ENCODE measurements at places on chromosomes 11 and 22. TPM values are rescaled to one million over a fixed set of nuclear protein-coding genes. Genes with fewer than 3 reads are reported as not detected.

GRCh38 chr22:45775569-45776312 is 104.1 kb downstream of the ATXN10 start:
- DNase-seq, result no peak
- no peaks in the 10 kb centered on the region for H3K36me3 ChIP-seq
- no peak overlapping the region for H3K4me3 ChIP-seq
- H3K27ac ChIP-seq, result peak overlapping the region; percentile 59
- peaks cover 22% of the 10 kb centered on the region for H3K4me1 ChIP-seq

DNA sequence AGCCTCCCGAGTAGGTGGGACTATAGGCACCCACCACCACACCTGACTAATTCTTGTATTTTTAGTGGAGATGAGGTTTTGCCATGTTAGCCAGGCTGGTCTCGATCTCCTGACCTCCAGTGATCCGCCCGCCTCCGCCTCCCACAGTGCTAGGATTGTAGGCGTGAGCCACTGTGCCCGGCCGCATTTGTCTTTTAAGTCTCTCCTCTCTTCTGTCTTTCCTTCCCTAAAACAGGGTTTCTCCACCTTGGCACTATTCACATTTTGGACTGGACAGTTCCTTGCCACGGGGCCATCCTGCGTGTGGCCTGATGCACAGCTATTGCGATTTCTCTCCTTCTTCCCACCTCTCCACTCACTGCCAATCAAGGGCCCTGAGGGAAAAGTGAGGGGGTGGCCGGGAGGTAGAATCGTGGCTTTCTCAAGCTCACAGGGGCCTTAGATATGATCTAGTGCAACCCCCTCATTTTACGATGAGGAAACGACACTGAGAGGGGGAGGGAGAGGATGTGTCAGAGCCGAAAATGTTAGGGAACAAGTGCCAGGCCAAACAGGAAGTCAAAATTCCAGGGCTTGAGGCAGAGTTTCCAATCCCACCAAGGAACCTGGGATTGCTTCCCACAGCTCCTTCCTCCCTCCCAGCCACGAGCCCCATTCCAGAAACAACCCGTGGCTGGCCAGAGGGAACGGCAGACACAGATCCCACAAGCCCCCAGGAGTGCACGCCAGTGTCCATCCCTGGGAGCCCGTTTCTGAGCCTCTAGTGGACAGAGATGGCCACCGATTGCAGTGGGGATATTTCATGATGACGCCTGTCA is 21.2 kb downstream of the SCGB1A1 start:
- DNase-seq, result no peak
- H3K4me3 ChIP-seq, result no peak overlapping the region
- no peaks in the 10 kb centered on the region for H3K36me3 ChIP-seq
- H3K4me1 ChIP-seq, result peaks cover 36% of the 10 kb centered on the region

GRCh38 chr11:113457784-113458183 is 17.4 kb downstream of the DRD2 start:
- no peak for DNase-seq
- no peaks in the 10 kb centered on the region for H3K36me3 ChIP-seq
- H3K27me3 ChIP-seq, result no peaks in the 10 kb centered on the region

GRCh38 chr22:19988965-19989724 is 27.5 kb downstream of the ARVCF start:
- H3K4me1 ChIP-seq, result peaks cover 6% of the 10 kb centered on the region
- no peak for DNase-seq
- no peaks in the 10 kb centered on the region for H3K36me3 ChIP-seq
- no peak overlapping the region for H3K4me3 ChIP-seq
- no peak overlapping the region for H3K27ac ChIP-seq

GRCh38 chr11:66230156-66230555 is 38.3 kb upstream of the RAB1B start:
- H3K36me3 ChIP-seq, result peaks cover 1% of the 10 kb centered on the region
- H3K4me3 ChIP-seq, result no peak overlapping the region
- no peak for DNase-seq
- H3K4me1 ChIP-seq, result no peaks in the 10 kb centered on the region
- H3K27ac ChIP-seq, result no peak overlapping the region

The CACNA1I gene
- 0.23 TPM for total RNA-seq

The MED15 gene
- total RNA-seq, result 59.3 TPM

- H3K4me1 ChIP-seq, result no peaks in the 10 kb centered on the region
- DNase-seq, result peak; percentile 17
- H3K36me3 ChIP-seq, result no peaks in the 10 kb centered on the region
- H3K27ac ChIP-seq, result no peak overlapping the region
Observed at GRCh38 chr11:10181811-10182210, 112.2 kb downstream of the SBF2 start.

GRCh38 chr22:20223421-20224255 is 44.5 kb downstream of the RTN4R start:
- H3K27me3 ChIP-seq, result no peaks in the 10 kb centered on the region
- H3K4me1 ChIP-seq, result no peaks in the 10 kb centered on the region
- no peak overlapping the region for H3K4me3 ChIP-seq
- no peak for DNase-seq

- H3K4me1 ChIP-seq, result no peaks in the 10 kb centered on the region
- DNase-seq, result no peak
- H3K27me3 ChIP-seq, result no peaks in the 10 kb centered on the region
- H3K27ac ChIP-seq, result no peak overlapping the region
- no peak overlapping the region for H3K4me3 ChIP-seq
- H3K36me3 ChIP-seq, result no peaks in the 10 kb centered on the region
Observed at GRCh38 chr11:23226331-23227077, 366.2 kb upstream of the CCDC179 start.

The SYCE3 gene
- not detected for total RNA-seq

DNA sequence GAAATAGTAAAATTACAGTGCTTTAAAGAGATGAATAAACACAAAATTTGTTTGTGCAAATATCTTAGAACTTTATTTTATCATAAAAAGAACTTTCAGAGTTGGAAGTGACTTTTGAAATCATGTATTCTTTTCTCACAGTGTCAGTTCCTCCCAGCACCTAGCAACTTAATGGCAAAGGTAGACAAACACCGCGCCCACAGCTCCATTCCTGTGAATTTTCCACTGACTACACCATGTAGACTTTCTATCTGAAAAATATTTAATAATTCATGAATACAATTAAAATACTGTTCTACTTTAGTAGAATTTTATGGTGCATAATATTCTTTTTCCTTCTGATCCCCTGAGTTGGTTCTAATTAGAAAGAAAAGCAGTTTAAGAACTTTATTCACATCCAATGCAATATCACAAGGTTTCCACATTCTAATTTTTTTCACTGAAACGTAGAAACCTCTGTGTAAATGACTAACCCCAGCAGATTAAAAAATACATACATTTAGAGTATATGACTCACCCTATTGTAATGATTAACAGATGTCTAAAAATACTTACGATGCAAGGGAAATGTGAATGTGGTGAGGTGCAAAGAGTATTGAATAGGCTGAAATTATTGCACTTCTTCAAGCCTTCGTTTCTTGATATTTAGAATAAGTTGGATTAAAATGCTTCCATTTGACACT is 218.2 kb upstream of the CCDC179 start:
- H3K4me1 ChIP-seq, result no peaks in the 10 kb centered on the region
- H3K27ac ChIP-seq, result no peak overlapping the region
- DNase-seq, result no peak
- H3K27me3 ChIP-seq, result no peaks in the 10 kb centered on the region
- H3K4me3 ChIP-seq, result no peak overlapping the region

GRCh38 chr22:49278340-49278739 is 549.3 kb downstream of the BRD1 start:
- no peaks in the 10 kb centered on the region for H3K27me3 ChIP-seq
- no peak overlapping the region for H3K27ac ChIP-seq
- no peak for DNase-seq
- H3K4me3 ChIP-seq, result no peak overlapping the region
- no peaks in the 10 kb centered on the region for H3K4me1 ChIP-seq
- no peaks in the 10 kb centered on the region for H3K36me3 ChIP-seq

The DDI1 gene
- not detected for total RNA-seq

GRCh38 chr11:19577391-19577975 is 135.2 kb upstream of the NAV2 start:
- no peak overlapping the region for H3K27ac ChIP-seq
- no peak overlapping the region for H3K4me3 ChIP-seq
- DNase-seq, result no peak
- H3K36me3 ChIP-seq, result no peaks in the 10 kb centered on the region
- no peaks in the 10 kb centered on the region for H3K4me1 ChIP-seq
- no peaks in the 10 kb centered on the region for H3K27me3 ChIP-seq

GRCh38 chr22:39264349-39265038 is 19.7 kb upstream of the PDGFB start:
- H3K36me3 ChIP-seq, result no peaks in the 10 kb centered on the region
- H3K27me3 ChIP-seq, result no peaks in the 10 kb centered on the region
- no peak for DNase-seq
- H3K4me1 ChIP-seq, result peaks cover 1% of the 10 kb centered on the region
- H3K4me3 ChIP-seq, result no peak overlapping the region

The RPS6KB2 gene
- total RNA-seq, result 68.5 TPM

The SPON1 gene
- 0.10 TPM for total RNA-seq

- no peak overlapping the region for H3K4me3 ChIP-seq
- H3K36me3 ChIP-seq, result no peaks in the 10 kb centered on the region
- H3K4me1 ChIP-seq, result peaks cover 15% of the 10 kb centered on the region
- no peak for DNase-seq
Observed at GRCh38 chr22:37177221-37177620, 10.8 kb downstream of the C1QTNF6 start.

DNA sequence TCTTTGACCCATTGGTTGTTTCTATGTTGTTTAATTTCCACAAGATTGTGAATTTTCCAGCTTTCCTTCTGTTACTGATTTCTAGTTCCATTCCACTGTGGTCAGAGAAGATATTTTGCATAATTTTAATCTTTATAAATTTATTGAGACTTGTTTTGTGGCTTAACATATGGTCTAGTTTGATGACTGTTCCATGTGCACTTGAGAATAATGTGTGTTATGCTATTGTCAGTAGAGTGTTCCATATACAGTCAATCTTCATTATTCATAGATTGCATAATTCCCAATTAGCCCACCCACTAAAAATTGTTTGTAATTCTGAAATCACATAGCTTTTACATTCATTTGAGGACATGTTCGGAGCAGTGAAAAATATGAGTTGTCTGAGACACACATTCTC is 346.1 kb upstream of the DDI1 start:
- no peak overlapping the region for H3K27ac ChIP-seq
- no peaks in the 10 kb centered on the region for H3K4me1 ChIP-seq
- H3K27me3 ChIP-seq, result no peaks in the 10 kb centered on the region
- H3K36me3 ChIP-seq, result no peaks in the 10 kb centered on the region
- H3K4me3 ChIP-seq, result no peak overlapping the region

DNA sequence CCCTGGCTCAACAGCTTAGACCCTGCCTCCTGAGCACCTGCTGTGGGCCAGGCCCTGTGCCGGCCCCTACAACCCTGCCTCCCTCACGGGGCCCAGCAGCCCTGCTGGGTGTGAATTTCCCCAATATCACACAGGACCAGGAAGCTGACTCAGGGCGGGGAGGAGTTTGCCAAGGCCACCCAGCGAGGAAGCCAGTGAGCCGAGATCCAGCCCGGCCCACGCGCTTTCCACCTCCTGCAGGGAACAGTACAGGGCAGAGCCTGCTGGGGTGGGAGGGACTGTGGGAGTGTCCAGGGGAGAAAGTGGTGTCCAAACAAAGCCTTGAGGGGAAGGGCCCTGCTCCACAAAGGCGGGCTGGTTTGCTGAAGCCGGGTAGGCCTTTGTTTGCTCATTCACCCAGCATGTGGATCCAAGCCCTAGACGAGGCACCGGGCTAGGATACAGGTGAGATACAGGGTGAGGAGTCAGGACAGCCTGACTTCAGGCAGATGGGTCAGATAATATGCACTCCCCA is 26.8 kb downstream of the RPL3 start:
- DNase-seq, result no peak
- H3K27ac ChIP-seq, result peak overlapping the region; percentile 72
- H3K36me3 ChIP-seq, result no peaks in the 10 kb centered on the region
- H3K4me1 ChIP-seq, result peaks cover 59% of the 10 kb centered on the region
- H3K27me3 ChIP-seq, result no peaks in the 10 kb centered on the region
- H3K4me3 ChIP-seq, result 0 out of 2 replicates have a peak overlapping the region, but pooled peaks have one; percentile 4

The HBG1 gene
- total RNA-seq, result 2.3 TPM

GRCh38 chr11:19725379-19726079 is 12.9 kb downstream of the NAV2 start:
- peaks cover 20% of the 10 kb centered on the region for H3K4me1 ChIP-seq
- no peak for DNase-seq
- H3K36me3 ChIP-seq, result no peaks in the 10 kb centered on the region
- H3K4me3 ChIP-seq, result no peak overlapping the region
- no peak overlapping the region for H3K27ac ChIP-seq

DNA sequence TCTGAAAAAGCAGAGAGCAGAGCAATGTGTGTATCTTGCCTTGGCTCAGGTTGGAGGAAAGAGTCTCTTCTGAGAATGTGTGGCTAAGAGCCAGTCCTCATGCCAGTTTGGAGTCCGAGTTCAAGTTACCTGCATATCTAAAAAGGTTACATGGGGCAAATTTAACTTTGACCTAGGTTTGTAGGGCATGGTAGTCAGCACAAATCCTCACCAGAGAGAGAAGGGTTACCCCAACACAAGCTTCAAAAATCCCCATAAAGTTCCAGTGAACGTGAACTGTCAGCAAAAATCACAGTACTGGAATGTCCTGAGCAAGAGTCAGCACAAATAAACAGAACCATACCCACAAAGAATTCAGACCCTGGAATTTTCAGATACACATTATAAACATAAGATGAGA is 13.8 kb downstream of the SDHD start:
- H3K36me3 ChIP-seq, result no peaks in the 10 kb centered on the region
- H3K27me3 ChIP-seq, result no peaks in the 10 kb centered on the region
- H3K27ac ChIP-seq, result no peak overlapping the region
- no peak overlapping the region for H3K4me3 ChIP-seq
- DNase-seq, result no peak

DNA sequence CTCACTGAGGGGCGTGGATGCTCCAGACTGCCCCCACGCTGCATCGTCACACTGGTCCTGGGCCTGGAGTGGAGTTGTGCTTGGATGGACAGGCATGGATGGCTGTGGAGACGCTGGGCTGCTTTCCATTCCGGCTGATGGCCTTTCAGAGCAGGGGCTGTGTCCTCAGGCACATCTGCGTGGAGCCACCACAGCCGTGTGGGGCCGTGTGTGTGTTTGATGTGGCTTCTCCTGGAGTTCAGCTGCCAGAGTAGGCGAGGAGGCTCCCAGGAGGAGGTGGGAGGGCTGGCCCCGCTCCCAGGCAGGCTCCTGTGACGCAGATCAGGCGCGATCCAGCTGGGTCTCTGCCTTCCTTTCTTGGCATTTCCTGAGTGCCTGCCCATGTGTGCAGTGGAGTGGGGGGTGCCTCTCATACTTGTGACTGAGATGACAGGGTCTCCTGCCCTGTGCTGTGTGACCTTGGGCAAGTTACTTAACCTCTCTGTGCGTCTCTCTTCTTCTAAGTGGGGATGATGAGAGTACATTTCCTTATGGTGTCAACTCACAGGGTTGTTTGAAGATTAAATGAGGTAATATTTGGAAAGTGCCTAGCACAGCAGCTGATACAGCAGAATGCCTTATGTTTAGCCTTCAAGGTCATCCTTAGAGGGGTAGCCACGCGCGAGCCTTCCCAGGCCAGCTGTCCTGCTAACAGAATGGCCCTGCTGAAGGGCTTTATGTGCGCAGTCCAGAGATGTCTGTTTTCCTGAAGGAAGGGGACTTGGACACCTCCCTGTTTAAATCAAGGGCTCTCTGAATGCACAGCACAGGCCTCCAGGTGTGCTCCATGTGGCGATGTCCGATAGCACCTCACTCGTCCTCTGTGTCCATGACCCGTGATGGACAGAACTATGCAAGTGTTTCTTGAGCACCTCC is 33.5 kb downstream of the GLB1L2 start:
- H3K27me3 ChIP-seq, result no peaks in the 10 kb centered on the region
- no peak for DNase-seq
- 0 out of 2 replicates have a peak, but pooled peaks cover 4% of the 10 kb centered on the region for H3K4me1 ChIP-seq
- H3K36me3 ChIP-seq, result no peaks in the 10 kb centered on the region

GRCh38 chr11:34869425-34869824 is 46.8 kb downstream of the APIP start:
- H3K27me3 ChIP-seq, result no peaks in the 10 kb centered on the region
- H3K36me3 ChIP-seq, result no peaks in the 10 kb centered on the region
- no peak overlapping the region for H3K27ac ChIP-seq

Data from Panc1 (cell line).